ENCODE measurements at places on chromosomes 1 and 21. TPM values are rescaled to one million over a fixed set of nuclear protein-coding genes. Genes with fewer than 3 reads are reported as not detected.

TTC39A gene
- total RNA-seq, result 10.4 TPM

EFCAB14 gene
- 95.4 TPM for total RNA-seq

DNA sequence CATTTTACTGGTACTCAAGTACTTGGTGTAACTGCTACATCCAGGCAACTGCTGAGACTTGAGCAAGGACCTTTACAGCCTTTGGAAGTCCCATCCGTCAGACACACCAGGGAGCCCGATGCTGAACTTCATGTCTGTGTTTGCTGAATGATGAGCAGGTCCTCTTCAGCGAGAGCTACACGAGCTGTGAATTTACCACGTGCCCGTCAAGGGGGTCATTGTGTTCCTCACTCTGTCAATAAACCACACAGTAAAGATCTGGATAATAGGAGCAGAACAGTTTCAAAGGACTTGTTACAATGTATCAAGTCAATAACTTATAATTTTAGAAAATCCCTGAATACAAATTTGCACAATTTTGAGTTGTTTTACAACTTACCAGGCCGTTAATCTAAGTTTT, 427.2 kb downstream of the KIF26B start:
- peaks cover 90% of the 10 kb centered on the region for H3K27me3 ChIP-seq
- DNase-seq, result no peak
- H3K36me3 ChIP-seq, result no peaks in the 10 kb centered on the region

KCTD3 gene
- 46.4 TPM for total RNA-seq

DNA sequence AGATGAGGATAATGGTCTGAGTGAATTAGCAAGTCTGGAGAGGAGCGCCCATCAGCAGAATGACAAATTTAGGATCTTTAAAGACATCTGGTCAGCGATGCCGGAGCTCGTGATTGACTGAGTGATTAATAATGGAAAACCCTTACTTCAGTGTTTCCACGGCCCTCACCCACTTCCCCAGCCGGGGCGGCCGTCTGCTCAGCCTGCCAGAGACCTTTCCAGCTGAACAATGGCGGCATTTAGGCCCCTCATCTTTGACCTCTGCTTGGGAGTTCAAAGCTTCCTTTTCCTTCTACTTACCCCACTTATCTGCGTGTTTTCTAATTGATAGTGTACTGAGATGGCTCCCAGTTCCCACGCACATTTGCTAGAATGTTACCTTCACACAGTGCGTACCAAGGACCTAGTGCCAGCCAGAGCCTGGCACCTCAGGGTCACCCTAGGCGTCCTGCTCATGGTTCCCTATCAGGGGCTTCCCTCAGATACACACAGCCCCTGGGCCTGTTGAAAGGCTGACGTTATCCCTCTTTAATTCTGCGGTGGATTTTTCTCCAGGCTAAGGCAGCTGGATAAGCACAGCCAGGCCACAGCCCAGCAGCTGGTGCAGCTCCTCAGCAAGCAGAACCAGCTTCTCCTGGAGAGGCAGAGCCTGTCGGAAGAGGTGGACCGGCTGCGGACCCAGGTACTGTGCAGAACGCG, 232.8 kb downstream of the SDCCAG8 start:
- DNase-seq, result no peak
- H3K27ac ChIP-seq, result no peak overlapping the region
- no peaks in the 10 kb centered on the region for H3K4me1 ChIP-seq
- no peaks in the 10 kb centered on the region for H3K36me3 ChIP-seq
- H3K27me3 ChIP-seq, result no peaks in the 10 kb centered on the region

- H3K4me3 ChIP-seq, result no peak overlapping the region
- no peak for DNase-seq
- no peak overlapping the region for H3K27ac ChIP-seq
Observed at GRCh38 chr1:189205863-189206262, 1271.8 kb downstream of the BRINP3 start.

DNA sequence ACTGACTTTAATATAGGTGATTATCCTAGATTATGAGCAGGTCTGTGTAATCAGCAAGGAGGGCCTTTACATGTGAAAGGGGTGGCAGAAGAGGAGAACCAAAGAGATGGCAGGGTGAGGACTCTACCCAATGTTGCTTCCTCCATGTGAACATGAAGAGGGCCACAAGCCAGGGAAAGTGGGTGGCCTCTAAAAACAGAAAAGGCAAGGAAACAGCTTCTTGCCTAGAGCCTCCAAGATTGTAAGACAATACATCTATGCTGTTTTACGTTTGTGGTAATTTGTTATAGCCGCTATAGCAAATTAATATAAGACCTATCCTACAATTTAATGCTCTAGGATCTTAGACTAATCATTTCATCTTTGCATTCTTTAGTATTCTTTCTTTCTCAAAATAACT, 85.5 kb downstream of the PLPP3 start:
- no peak overlapping the region for H3K27ac ChIP-seq
- 0 out of 2 replicates have a peak, but pooled peaks cover 12% of the 10 kb centered on the region for H3K4me1 ChIP-seq
- peaks cover 22% of the 10 kb centered on the region for H3K36me3 ChIP-seq
- no peak overlapping the region for H3K4me3 ChIP-seq
- H3K27me3 ChIP-seq, result no peaks in the 10 kb centered on the region
